Right hindlimb (tissue), 1 donor: ENCODE measurements at places on chromosomes 6 and 20.

GRCh38 chr6:162468326-162468725 lies 259.2 kb downstream of the PRKN start:
- DNase-seq: peak; percentile 38

- no peak for DNase-seq
Measured at GRCh38 chr20:20677186-20677585, 35.3 kb downstream of the RALGAPA2 start.

- DNase-seq: peak; percentile 80
Measured at GRCh38 chr6:84808491-84809061, 44.2 kb upstream of the TBX18 start.

DNA sequence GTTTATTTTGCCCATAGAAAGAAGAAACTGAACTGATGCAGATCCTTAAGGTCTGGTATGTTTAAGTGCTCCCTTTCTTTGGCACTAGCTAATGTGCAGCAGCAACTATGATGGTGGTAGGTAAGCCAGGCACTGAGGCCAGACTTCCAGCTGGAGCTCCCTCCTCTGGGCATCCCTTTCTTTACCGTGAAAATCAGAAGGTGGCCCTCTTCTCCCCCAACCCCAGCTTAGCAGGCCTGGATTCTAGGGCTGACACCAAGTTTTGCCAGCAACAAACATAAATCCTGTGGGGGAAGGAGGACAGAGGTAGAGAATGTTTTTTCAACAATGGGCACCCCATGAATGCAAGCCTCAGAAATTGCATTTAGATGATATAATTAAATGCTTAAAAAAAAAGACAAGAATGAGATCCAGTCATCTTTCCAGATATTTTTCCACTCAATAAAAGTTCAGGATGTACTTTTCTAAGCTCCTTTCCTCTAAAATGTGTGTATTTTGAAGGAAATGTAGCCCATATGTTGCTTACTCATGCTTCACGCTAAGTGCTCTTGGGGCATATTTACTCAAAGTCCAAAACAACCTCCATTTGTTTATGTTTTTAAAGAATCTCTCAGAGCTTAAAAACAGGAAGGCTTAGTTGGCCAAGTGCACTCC lies 123.9 kb upstream of the NXT1 start:
- no peak for DNase-seq

- DNase-seq: no peak
Measured at GRCh38 chr6:22906091-22906549, 336.8 kb downstream of the HDGFL1 start.

DNA sequence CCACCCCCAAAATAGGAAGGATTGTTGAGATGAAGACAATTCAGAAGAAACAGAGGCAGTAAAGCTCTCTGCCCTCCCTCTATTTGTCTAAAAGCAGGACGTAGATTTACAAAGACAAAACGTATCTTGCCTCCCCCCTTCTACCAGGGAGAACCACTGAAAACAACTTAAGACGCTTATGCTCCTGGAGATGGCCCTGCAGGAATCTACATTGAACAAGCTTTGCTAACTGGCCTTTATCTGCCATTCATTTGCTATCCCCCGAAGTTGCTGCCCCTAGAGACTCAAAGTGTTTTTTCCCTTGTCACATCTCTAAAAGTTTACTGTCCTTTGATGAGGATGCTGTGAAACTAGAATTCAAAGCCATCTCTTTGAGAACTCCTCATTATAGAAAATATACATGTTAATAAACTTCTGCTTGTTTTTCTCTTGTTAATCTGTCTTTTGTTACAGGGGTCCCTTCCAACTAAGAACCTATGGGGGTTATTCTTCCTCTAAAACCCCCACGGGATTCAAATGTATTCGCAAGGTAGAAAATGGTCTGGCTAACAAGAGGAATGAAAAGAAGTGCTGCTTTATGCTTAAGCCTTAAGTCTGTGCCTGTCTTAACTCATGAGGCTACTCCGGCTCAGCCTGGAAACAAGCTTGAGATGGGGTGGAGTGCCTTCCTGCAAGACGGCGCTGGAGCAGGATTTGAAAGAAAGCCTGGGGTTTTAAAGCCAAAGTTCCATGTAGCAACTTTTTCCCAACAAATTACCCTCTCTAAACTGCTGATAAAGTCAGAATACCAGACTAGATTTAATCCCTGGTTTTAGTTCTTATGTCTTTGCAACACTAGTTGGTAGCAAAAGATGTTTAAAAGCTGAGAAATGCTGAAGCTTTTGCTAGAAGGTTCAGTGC lies 88.0 kb downstream of the CLIC5 start:
- peak; percentile 30 for DNase-seq

- DNase-seq: no peak
Measured at GRCh38 chr20:36855241-36855657, 20.7 kb upstream of the TLDC2 start.

GRCh38 chr6:24547243-24547642 lies 52.5 kb downstream of the ALDH5A1 start:
- no peak for DNase-seq

GRCh38 chr6:51112731-51113130 lies 294.1 kb downstream of the TFAP2B start:
- DNase-seq: no peak

- no peak for DNase-seq
Measured at GRCh38 chr6:143802833-143803565, 40.1 kb upstream of the LTV1 start.

- no peak for DNase-seq
Measured at GRCh38 chr6:3617681-3618311, 133.7 kb downstream of the PXDC1 start.

DNA sequence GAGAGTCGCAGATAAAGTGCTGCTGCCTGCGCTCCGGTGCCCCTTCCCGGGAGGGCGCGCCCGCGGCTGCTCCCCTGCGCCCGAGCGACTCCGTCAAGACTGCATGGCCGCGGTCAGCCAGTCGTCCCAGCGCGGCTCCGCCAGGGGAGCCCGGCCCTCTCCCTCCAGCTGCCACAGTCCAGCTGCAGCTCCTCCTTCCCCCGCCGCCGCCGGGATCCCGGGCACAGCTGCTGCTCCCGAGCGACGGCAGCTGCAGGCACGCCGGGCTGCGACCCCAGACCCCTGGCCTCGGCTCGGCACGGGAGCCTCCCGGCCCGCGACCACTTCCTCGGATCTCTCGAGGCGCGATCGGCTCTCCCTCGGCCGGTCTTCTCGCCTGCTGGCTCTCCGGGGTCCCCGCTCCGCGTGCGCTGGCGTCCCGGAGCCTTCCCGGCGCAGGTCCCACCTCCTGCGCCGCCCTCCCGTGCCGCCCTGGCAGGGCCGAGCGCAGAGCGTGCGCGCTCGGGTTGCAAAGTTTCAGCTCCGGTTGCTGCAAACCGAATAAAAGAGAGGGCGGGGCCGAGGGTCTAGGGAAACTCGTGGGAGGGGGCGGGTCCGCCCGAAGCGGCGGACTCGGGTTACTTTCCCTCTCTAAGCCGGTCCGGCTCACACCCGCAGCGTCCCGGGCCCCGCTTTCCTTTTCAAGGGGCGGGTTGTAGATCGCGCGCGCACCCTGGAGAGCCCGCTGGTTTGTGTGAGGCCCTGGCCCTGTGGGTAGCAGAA lies at the start of gene CNKSR3:
CNKSR3 (minus strand) TSS at position 542 of the 762 bp plus-strand sequence. CDS start 571 bp downstream, outside the sequence.
- peak; percentile 98 for DNase-seq

DNA sequence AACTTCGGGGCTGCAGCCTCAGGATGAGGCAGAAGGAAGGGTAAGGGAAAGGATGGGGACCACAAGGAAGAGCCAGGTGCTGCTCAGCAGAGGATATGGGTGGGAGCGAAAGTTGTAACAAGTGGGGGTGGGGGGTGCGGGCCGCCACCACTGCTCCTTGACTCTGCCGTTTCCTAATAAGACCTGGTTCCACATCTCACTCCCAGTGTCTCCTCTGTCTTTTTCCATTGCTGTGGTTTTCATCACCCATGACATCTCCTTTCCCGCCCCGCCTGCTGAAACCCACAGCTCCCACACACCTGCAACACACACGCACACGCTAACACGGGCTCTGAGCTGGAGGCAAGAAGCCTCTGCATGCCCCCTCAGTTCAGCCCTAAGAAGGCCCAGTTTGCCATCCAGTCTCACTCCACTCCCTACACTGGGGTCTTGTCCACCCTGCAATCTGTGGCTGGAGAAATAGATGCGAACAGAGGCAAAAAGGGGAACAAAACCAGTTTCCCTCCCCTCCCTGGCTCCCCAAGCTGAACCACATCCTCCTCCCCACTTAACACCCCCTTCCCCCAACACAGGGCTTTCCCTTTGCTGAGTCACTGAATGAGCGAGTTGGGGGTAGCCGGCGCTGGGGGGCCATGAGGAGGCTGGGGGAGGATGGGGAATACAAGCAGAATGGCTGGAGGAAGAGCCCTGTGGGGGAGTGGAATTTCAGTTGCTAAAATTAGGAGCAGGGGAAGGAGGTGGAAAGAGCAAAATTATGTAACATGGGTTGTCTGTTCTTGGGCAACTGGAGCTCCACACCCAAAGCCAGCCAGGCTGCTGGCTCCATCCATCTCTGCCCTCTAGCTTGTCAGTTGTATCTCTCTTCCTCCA lies 11.5 kb downstream of the NFKBIL1 start:
- no peak for DNase-seq

- no peak for DNase-seq
Measured at GRCh38 chr20:64142590-64142989, 21.7 kb upstream of the MYT1 start.

DNA sequence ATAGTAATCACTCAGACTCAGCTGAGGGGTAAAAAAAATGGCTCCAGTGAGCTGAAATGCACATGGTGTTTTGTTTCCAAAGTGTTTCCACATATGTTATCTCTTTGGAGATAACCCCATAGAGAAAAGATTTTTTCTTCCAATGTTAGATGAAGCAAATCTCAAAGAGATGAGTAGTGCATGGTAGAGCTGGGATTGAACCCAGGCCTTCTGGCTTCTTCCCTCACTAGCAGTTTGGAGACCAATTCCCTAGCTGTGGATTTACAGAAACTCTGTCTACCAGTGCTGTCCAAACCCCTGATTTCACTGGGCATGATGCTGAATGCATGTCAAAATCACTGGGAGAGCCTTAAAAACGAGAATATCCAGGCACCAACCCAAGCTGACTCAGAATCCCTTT lies 165.1 kb downstream of the LRFN2 start:
- no peak for DNase-seq

DNA sequence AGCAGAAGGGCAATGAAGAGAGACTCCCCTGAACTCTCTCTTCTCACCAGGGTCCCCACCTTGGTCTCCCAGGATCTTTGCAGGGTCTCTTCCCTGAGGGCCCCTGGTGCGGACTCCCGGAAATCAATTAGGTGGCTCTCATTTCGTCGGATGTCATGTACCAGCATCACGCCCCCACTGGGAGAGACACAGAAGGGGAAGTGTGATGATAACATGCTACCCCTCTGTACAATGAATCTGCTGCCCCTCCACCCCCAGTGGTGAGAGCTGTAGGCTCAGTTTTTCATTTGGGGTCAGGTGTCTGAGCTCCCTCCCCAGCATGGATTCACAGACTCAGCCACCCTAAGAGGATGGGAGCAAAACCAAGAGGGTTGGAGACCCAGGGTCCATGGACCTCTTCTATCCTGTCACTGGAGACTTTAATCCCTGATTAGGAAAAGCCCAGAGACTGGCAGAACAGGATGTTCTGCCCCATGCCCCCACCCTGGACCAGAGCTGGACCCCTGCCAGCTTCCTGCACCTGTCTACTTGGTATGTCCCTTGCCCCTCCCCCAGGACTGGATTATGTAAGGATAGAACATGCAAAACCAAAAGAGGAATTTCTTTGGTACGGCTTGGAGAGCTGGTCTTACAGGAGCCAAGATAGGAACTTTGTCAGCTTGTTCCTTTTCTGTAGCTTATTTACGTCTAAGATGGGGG lies 11.1 kb downstream of the GGT7 start:
- DNase-seq: no peak

GRCh38 chr6:137700751-137701477 lies 166.1 kb upstream of the TNFAIP3 start:
- DNase-seq: no peak

- DNase-seq: no peak
Measured at GRCh38 chr20:20020908-20021307, 3.7 kb downstream of the NAA20 start.

DNA sequence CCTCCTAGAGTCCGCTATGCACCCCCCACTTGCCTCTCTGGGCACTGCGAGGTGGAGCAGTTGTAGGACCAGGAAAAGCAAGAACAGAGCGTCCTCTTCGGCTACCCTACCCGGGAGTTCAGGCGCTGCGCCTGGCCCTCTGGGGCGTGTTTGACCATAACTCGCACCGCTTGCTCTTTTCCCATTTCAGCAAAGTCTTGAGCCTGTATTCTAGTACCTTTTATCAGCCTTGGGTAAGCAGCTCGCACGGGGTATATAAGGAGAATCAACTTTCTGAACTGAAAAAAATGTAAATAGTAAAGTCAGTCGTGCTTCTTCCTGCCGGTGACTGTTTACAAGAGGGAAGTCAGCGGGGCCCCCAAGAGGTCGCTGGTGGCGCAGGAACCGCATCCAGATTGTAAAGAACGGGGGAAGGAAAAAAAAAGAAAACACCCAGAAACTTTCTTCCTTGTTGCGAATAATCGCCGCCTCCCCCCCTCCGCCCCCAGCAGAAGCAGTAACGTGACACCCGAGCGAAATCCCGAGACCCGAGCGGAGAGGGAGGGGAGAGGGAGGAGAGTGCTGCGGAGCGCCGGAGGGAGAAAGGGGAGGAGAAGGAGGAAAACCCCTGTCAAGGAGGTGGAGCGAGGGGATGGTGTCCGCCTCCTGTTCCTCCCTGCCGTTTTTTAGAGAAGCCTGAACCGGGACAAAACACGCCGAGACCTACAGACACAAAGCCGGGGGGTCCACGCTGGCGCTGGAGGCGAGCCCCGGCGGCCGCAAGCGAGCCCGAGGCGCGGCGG lies at the start of gene UST:
UST (plus strand) TSS at position 668 of the 782 bp plus-strand sequence. CDS start 401 bp downstream, outside the sequence.
- peak; percentile 97 for DNase-seq

DNA sequence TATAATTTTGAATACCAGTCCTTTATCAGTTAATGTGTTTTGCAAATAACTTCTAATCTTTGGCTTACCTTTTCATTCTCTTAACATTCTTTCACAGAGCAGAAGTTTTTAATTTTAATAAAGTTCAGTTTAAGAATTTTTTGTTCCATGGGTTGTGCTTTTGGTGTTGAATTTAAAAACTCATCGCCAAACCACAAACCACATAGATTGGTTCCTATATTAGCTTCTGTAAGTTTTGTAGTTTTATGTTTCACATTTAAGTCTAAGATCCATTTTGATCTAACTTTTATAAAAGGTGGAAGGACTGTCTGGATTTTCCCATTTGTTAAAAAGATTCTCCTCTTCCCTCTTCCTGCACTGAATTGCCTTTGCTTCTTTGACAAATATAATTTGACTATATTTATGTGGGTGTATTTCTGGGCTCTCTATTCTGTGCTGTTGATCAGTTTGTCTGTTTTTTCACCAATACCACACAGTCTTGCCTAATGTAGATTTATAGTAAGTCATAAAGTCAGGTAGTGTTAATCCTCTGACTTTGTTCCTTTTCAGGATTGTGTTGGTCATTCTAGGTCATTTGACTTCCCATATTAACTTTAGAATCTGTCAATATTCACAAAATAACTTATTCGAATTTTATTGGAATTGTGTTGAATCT lies 17.5 kb upstream of the SDCBP2 start:
- no peak for DNase-seq
